ENCODE measurements at places on chromosomes 4 and X.

- DNase-seq: no peak
- H3K36me3 ChIP-seq: no peaks in the 10 kb centered on the region
- H3K27ac ChIP-seq: no peak overlapping the region
- no peak overlapping the region for H3K4me3 ChIP-seq
Observed at GRCh38 chr4:109462297-109462696, 28.7 kb downstream of the SEC24B start.

DNA sequence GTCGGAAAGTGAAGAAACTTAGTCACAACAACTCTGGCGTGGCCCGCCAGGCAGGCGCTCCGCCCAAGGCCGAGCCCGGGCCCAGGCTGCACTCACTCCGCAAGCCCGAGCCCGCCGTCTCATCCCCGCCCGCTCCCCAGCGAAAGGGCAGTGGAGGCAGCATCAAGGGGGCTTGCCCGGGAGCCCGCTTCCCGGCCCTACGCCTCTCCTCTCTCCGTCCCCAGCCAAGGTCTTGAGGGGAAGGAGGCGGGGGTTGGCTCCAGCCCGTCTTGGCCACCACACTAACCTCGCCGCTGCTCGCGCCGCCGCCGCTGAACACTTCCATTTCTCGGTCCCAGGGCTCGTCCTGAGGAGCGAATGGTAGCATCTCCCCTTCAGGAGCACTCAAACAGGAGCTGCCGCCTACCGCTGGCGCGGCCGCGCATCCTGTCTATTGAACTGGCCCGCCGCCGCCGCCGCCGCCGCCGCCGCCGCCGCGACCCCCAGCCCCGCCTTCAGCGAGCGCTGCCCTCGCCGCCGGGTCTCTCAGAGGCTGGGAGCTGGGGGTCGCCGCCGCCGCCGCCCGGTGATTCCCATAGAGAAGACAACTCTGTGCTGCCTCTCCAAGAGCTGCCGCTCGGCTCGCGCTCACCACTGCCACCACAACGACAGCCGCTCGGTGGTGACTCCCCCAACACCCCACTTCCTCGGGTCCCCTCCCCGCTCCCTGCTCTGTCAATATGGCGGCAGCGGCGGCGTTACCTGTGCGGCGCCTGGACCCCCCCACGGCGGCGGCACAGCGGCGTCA is at the start of gene RPS6KA6:
Gene RPS6KA6 (minus strand): TSS at position 667 of the 787 bp plus-strand sequence. CDS start 300 bp downstream, at position 367.
- DNase-seq: no peak
- peak within 1 kb of the TSS; percentile 53 for H3K27ac ChIP-seq
- H3K4me3 ChIP-seq: peak within 1 kb of the TSS; percentile 53

- no peaks in the 10 kb centered on the region for H3K4me1 ChIP-seq
- H3K27ac ChIP-seq: no peak overlapping the region
- no peaks in the 10 kb centered on the region for H3K36me3 ChIP-seq
- H3K4me3 ChIP-seq: no peak overlapping the region
- H3K27me3 ChIP-seq: no peaks in the 10 kb centered on the region
- no peak for DNase-seq
Observed at GRCh38 chr4:106773076-106773905, 262.8 kb downstream of the DKK2 start.

DNA sequence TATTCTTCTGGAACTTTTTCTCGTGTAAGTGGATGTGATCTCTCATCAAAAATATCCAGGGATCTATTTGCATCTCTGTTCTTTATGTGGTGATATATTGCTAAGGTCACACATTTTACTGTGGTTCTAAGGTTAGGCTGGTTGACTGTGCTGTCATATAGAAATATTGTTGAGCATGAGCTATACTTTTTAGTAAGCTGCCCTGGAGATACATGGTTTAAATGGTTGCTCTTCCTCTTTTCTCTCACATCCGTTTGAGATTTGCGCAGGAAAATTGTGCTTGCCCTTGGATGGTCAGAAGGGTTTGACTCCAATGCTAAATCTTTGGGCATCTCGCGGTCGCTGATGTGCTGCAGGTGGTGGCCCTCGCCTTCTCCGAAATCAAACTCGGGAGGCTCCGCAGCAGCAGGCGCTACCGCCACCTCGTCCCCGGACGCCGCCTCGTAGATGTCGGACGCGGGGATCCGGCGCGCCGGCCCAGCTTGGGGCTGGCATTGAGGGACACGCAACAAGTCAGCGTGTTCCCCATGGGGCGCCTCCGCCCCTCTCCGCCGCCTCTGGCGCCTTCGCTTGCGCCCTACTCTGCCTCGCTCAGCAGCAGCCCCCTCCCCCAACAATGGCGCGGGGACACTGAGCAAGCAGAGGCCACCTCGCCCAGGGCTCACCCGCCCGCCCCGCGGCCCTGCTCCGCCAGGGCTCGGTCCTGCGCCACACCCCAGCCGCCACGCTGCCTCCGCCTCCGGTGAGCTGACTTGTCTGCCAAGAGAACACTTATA is 154.5 kb downstream of the MSN start:
- DNase-seq: no peak
- no peaks in the 10 kb centered on the region for H3K4me1 ChIP-seq
- no peaks in the 10 kb centered on the region for H3K27me3 ChIP-seq
- H3K27ac ChIP-seq: no peak overlapping the region
- peak overlapping the region; percentile 37 for H3K4me3 ChIP-seq

- H3K27ac ChIP-seq: no peak overlapping the region
- no peaks in the 10 kb centered on the region for H3K27me3 ChIP-seq
- H3K4me3 ChIP-seq: no peak overlapping the region
- no peaks in the 10 kb centered on the region for H3K36me3 ChIP-seq
- no peak for DNase-seq
Observed at GRCh38 chr4:188942606-188943005, 803.4 kb downstream of the TRIML1 start.

GRCh38 chrX:22012051-22012450 is 20.1 kb upstream of the PHEX start:
- H3K36me3 ChIP-seq: no peaks in the 10 kb centered on the region
- no peak for DNase-seq
- H3K27ac ChIP-seq: no peak overlapping the region
- H3K4me1 ChIP-seq: no peaks in the 10 kb centered on the region

DNA sequence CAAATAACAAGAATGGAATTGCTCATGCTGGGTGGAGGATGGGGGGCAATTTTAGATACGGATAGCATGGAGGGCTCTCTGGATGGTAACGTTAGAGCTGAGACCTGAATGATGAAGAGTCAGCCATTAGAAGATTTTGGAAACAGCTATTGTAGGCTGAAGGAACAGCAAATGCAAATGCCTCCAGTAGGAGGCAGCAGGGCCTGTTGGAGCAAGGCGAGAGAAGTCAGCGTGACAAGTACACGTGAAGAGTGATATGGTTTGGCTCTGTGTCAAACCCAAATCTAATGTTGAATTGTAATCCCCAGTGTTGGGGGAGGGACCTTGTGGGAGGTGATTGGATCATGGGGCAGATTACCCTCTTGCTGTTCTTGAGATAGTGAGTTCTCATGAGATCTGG is 59.3 kb upstream of the SOD3 start:
- DNase-seq: no peak
- no peak overlapping the region for H3K4me3 ChIP-seq
- H3K27me3 ChIP-seq: no peaks in the 10 kb centered on the region
- H3K36me3 ChIP-seq: no peaks in the 10 kb centered on the region
- H3K4me1 ChIP-seq: no peaks in the 10 kb centered on the region
- no peak overlapping the region for H3K27ac ChIP-seq

DNA sequence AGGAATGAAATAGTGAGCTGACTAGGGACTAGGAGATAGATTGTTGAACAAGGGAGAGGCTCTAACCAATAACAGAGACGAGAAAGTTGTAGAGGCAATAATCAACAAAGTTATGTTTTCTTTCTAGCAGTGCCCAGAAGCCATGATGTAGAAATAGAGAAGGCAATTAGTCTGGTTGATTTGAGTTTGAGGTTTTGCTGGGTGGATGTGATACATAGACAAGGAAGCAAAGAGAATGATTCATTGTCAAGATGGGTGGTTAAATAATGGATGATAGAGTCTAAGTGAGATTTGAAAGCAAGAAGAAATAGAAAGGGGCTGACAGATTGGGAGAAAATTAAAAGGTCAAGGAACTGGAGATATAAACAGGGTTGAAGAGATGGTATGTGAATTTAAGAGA is 11.2 kb downstream of the RBM41 start:
- H3K27ac ChIP-seq: no peak overlapping the region
- H3K36me3 ChIP-seq: peaks cover 3% of the 10 kb centered on the region
- no peak overlapping the region for H3K4me3 ChIP-seq
- no peaks in the 10 kb centered on the region for H3K27me3 ChIP-seq

DNA sequence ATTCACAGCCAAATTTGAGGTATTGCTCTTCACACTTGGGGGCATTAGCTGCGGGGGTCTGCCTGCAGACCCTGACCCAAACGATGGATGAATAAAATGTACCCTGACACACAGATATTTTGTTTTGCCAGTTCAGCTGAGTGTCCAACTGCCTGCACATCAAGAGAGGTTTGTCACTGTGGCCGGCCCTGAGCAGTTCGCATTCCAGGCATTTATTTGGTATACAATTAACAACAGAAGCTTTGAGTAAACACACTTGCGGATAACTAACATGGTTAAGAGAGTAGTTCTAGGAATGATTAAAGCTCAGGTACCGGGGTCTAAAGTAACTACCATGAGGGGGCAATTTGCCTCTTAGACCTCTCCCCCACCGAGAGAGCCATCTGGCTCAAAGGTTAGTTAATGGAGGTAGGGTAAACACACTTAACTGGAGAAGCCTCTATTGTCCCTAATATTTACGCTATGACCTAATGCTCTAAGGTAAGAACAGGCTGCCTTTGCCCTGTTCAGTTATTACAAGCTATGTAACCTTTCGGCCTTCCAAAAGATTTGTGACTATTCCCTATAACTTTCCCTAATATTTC is 162.0 kb downstream of the SNCA start:
- DNase-seq: no peak
- no peaks in the 10 kb centered on the region for H3K4me1 ChIP-seq
- no peaks in the 10 kb centered on the region for H3K36me3 ChIP-seq
- no peak overlapping the region for H3K27ac ChIP-seq
- no peak overlapping the region for H3K4me3 ChIP-seq

- no peaks in the 10 kb centered on the region for H3K36me3 ChIP-seq
- H3K27ac ChIP-seq: no peak overlapping the region
- no peaks in the 10 kb centered on the region for H3K4me1 ChIP-seq
- no peak for DNase-seq
- H3K4me3 ChIP-seq: no peak overlapping the region
Observed at GRCh38 chrX:134713618-134714107, 55.4 kb upstream of the PLAC1 start.

- H3K27me3 ChIP-seq: no peaks in the 10 kb centered on the region
- H3K4me3 ChIP-seq: no peak overlapping the region
- H3K36me3 ChIP-seq: no peaks in the 10 kb centered on the region
- H3K4me1 ChIP-seq: no peaks in the 10 kb centered on the region
Observed at GRCh38 chrX:3119376-3119775, 78.1 kb downstream of the ARSF start.

GRCh38 chr4:26088433-26088928 is 174.5 kb downstream of the SMIM20 start:
- no peaks in the 10 kb centered on the region for H3K36me3 ChIP-seq
- no peak overlapping the region for H3K27ac ChIP-seq
- peaks cover 15% of the 10 kb centered on the region for H3K4me1 ChIP-seq
- H3K4me3 ChIP-seq: no peak overlapping the region
- DNase-seq: no peak
- H3K27me3 ChIP-seq: no peaks in the 10 kb centered on the region
